ENCODE measurements at places on chromosomes 3 and 15. TPM values are rescaled to one million over a fixed set of nuclear protein-coding genes. Genes with fewer than 3 reads are reported as not detected.

The CPOX gene
- total RNA-seq: 26.2 TPM

The FBXW12 gene
- not detected for total RNA-seq

The HACD2 gene
- total RNA-seq: 27.8 TPM

The SLC2A2 gene
- not detected for total RNA-seq

The CDHR4 gene
- total RNA-seq: not detected

The KCNAB1 gene
- 25.6 TPM for total RNA-seq
